Ovary (tissue), 10 donors: ENCODE measurements at places on chromosomes 7 and 10. TPM values are rescaled to one million over a fixed set of nuclear protein-coding genes. Genes with fewer than 3 reads are reported as not detected.

Gene GRID2IP
- 0.40 TPM for total RNA-seq

Gene FERD3L
- not detected for total RNA-seq

Gene ADAM8
- 3.4 TPM for total RNA-seq

Gene SHOC2
- 91.2 TPM for total RNA-seq

Gene STK31
- 0.84 TPM for total RNA-seq

Gene TCF7L2
- total RNA-seq = 21.1 TPM

Gene NRF1
- 30.9 TPM for total RNA-seq

Gene SPDYE16
- 1.7 TPM for total RNA-seq

Gene C7orf25
- total RNA-seq = 7.5 TPM

DNA sequence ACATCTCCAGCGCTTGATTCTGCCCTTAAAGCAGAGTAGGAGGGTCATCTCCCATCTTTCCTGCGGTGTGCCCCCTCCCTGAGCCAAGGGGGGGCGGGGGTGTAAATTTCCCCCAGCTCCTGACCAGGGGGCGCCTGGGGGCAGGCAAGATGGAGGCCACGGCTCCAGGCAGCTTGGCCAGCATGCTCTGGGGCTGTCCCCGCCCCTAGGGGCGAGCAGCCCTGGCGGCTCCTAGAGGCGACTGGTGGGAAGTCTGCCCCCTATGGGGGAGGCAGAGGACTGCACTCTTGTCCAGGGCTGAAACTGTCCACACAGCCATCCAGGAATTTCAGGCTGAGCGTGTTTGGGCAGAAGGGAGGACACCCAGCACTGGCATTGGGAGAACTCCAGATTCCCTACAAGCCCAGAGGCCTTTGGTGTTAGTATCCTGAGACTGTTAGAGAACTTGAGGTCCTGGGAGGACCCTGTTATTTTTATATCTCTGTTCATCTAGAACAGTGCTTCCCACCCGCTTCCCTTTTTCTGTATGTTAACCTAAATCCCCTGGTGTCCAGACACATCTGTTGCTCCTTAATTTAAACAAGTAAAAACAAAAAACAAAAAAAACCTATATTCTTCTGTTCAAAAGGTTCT lies 4.6 kb downstream of the STRA8 start:
- no peaks in the 10 kb centered on the region for H3K36me3 ChIP-seq
- no peaks in the 10 kb centered on the region for H3K27me3 ChIP-seq
- H3K27ac ChIP-seq = no peak overlapping the region
- H3K4me1 ChIP-seq = no peaks in the 10 kb centered on the region
- no peak for DNase-seq
- no peak overlapping the region for H3K4me3 ChIP-seq

GRCh38 chr7:128791972-128792327 lies 182 bp downstream of the CCDC136 start:
- no peaks in the 10 kb centered on the region for H3K36me3 ChIP-seq
- H3K27ac ChIP-seq = no peak overlapping the region
- DNase-seq = no peak
- H3K4me1 ChIP-seq = peaks cover 4% of the 10 kb centered on the region
- H3K4me3 ChIP-seq = peak overlapping the region; percentile 70

DNA sequence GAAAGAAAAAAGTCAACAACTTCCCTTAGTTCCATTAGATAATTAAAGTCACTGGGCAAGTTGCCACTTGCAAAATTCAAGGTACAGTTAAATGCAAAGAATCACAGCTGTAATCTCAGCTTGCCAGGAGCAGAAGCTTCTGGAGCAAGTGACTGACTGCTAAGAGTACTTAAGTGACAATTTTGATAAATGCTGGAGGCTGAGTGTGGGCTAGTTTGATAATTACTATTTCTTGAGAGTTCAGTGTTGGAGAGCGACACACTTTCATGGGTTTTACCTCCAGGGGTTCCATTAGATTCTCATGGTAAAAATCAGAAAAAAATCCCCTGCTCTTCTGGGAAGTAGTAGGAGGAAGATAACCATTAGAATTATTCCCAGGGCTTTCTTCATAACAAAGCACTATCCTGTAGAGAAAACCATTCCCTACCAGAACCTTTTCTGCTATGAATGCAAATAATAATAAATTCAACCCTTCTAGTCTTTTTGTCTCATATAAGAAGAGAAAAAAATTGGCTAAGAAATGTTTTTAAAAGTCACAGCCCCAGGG lies 486.3 kb downstream of the POM121L12 start:
- no peak for DNase-seq
- no peaks in the 10 kb centered on the region for H3K36me3 ChIP-seq
- no peak overlapping the region for H3K27ac ChIP-seq

- no peak overlapping the region for H3K27ac ChIP-seq
- no peaks in the 10 kb centered on the region for H3K36me3 ChIP-seq
- no peak for DNase-seq
- H3K4me1 ChIP-seq = peaks cover 3% of the 10 kb centered on the region
- H3K27me3 ChIP-seq = no peaks in the 10 kb centered on the region
Observed at GRCh38 chr10:2933924-2934323, 133.4 kb upstream of the PFKP start.

GRCh38 chr7:732094-732541 lies 5.0 kb upstream of the PRKAR1B start:
- no peaks in the 10 kb centered on the region for H3K27me3 ChIP-seq
- DNase-seq = peak; percentile 30
- no peaks in the 10 kb centered on the region for H3K36me3 ChIP-seq
- no peak overlapping the region for H3K27ac ChIP-seq

DNA sequence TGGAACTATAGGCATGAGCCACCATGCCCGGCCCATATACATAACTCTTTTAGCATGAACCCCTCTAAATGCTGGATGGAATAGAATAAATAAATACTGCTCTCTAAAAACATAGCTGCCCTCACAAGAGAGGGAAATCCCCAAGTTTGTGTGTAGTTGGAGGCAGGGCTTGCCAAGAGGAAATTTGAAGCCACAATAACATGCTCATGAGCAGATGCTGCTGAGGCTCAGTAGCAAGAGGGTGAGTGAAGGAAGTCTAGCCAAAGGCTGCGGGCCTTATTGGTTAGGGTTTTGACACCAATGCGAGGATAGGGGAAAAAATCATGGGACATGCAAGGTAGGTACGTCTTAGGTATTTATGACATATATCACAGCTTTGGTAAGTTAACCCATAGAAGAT lies 17.3 kb downstream of the TPK1 start:
- H3K4me3 ChIP-seq = no peak overlapping the region
- DNase-seq = no peak
- H3K4me1 ChIP-seq = peaks cover 5% of the 10 kb centered on the region
- H3K27me3 ChIP-seq = no peaks in the 10 kb centered on the region

- H3K27me3 ChIP-seq = no peaks in the 10 kb centered on the region
- H3K4me1 ChIP-seq = no peaks in the 10 kb centered on the region
- H3K4me3 ChIP-seq = no peak overlapping the region
- DNase-seq = no peak
Observed at GRCh38 chr7:153454306-153454705, 597.9 kb upstream of the DPP6 start.

- DNase-seq = no peak
- H3K36me3 ChIP-seq = no peaks in the 10 kb centered on the region
- H3K4me3 ChIP-seq = no peak overlapping the region
- no peaks in the 10 kb centered on the region for H3K4me1 ChIP-seq
- no peak overlapping the region for H3K27ac ChIP-seq
Observed at GRCh38 chr7:113521468-113521867, 397.3 kb downstream of the PPP1R3A start.

- H3K27me3 ChIP-seq = no peaks in the 10 kb centered on the region
- H3K27ac ChIP-seq = no peak overlapping the region
- no peaks in the 10 kb centered on the region for H3K36me3 ChIP-seq
- no peaks in the 10 kb centered on the region for H3K4me1 ChIP-seq
Observed at GRCh38 chr7:108118959-108119358, 11.2 kb downstream of the LAMB4 start.

- H3K27me3 ChIP-seq = no peaks in the 10 kb centered on the region
- peak overlapping the region; percentile 89 for H3K27ac ChIP-seq
- no peaks in the 10 kb centered on the region for H3K36me3 ChIP-seq
- H3K4me1 ChIP-seq = peaks cover 28% of the 10 kb centered on the region
- no peak for DNase-seq
Observed at GRCh38 chr10:86960003-86960862, 1.8 kb downstream of the SNCG start.

DNA sequence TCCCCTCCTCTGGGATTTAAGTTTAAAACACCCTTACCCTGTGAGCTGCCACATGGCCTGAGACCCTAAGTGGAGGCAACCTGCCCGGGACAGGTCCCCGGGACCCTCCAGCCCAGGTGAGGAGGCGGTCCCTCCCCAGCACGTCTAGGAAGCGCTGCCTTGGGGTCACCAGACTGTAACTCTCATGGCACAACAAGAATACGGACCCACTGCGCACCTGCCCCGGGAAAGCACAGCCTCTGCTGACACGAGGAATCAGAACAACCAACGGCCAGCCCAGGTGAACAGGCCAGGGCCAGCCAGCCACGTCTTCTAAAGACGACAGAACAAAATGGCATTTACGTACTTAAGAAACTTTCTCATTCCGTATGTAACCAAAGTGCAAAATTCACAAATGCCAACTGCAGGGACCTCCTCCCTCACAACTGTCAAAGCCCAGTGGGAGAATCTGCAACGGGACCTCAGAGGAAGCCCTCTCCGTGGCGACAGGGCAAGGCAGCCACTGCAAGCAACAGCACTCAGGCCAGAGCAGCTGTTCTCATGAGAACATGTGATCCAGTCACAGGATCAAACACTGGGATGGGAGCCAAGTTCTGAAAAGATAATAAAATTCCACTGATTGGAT lies 208.4 kb downstream of the DIP2C start:
- no peak for DNase-seq
- H3K36me3 ChIP-seq = no peaks in the 10 kb centered on the region
- no peak overlapping the region for H3K27ac ChIP-seq
- H3K4me3 ChIP-seq = no peak overlapping the region

GRCh38 chr10:3067118-3067858 lies at the start of gene PFKP:
TSS of gene PFKP (plus strand) at chr10:3067548. CDS start at chr10:3067596, 48 bp downstream.
- peaks cover 9% of the 10 kb centered on the region for H3K4me1 ChIP-seq
- peak within 1 kb of the TSS; percentile 58 for H3K4me3 ChIP-seq

DNA sequence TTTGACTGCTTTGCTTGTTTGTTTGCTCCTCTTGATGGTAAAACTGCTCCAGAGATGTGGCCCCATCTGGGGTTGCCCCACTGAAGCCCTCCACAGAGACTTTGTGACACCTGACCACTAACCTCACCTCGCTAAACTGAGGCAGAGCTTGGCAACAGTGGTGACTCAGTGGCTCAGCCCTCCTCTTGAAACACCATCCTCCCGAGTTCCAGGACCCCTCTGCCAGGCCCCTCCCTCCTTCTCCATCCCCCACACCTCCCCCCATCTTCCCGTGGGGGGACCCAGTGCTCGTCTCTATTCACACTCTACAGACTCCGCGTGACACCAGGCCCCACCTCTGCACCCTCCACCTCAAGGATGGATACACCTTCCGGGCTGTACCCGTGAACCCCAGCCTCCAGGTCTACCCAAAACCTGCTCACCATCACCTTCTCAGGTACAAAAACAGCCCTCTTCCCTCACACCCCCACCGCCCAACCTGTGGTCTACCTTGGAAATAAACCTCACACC lies 19.0 kb upstream of the RET start:
- no peaks in the 10 kb centered on the region for H3K4me1 ChIP-seq
- no peaks in the 10 kb centered on the region for H3K27me3 ChIP-seq
- H3K27ac ChIP-seq = no peak overlapping the region
- no peaks in the 10 kb centered on the region for H3K36me3 ChIP-seq
- DNase-seq = peak; percentile 1

DNA sequence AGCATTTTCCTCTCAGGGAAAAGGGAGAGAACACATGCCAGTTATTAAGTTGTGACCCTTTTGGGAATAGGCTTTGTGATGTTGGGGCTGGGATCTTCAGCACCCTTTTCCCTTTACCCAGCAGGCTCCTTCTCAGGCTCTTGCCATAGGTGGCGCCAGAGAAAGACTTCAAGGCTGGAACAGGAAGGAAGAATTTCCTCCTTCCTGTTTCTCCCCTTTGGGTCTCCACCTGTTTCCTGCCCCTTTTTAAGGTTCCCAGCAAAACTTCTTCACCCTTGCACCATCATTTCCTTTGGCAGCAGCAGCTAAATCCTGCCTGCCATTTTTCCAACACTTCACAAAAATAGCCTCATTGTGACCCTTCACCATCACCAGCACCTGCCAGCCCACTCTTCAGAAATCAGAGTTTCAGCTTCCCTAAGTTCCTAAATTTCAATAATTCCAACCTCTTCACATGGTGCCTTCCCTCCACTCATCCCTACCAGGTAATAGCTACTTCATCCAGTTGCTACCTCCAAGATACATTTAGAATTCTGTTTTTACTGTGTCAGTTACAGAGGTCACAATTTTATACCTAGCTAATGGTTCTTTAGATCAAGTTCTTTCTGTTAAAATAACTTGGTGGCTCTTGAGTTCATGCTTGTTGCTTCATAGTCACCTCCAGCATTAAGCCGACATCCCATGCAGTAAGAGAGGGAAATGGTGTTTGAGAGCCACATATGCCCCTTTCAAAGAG lies 22.4 kb upstream of the FOXK1 start:
- no peaks in the 10 kb centered on the region for H3K36me3 ChIP-seq
- H3K27ac ChIP-seq = no peak overlapping the region
- no peak for DNase-seq

DNA sequence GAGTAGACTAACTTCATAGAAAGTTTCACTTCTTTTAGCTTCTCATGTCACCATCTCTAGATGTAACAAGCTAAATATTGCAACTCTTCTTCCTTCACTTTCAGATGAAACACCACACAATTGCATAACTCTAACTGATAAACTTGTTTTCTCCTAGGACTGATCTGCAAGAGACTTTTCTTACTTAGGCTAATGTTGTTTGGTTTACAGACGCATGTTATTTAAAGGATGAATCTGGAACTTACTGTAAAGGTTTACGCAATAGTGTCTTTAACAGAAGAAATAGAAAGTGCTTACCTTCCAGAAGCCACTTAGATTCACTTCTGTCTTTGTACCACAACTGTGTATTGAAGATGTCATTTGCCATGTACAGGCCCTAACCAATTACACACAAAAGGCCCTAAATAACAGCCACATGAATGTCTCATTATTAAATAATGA lies 22.1 kb upstream of the ZC3HAV1 start:
- H3K4me1 ChIP-seq = no peaks in the 10 kb centered on the region
- H3K27me3 ChIP-seq = no peaks in the 10 kb centered on the region
- no peak overlapping the region for H3K27ac ChIP-seq
- H3K36me3 ChIP-seq = no peaks in the 10 kb centered on the region
- no peak for DNase-seq
- H3K4me3 ChIP-seq = no peak overlapping the region

- no peaks in the 10 kb centered on the region for H3K4me1 ChIP-seq
- no peaks in the 10 kb centered on the region for H3K27me3 ChIP-seq
- DNase-seq = no peak
Observed at GRCh38 chr7:31307972-31308371, 32.6 kb downstream of the NEUROD6 start.

DNA sequence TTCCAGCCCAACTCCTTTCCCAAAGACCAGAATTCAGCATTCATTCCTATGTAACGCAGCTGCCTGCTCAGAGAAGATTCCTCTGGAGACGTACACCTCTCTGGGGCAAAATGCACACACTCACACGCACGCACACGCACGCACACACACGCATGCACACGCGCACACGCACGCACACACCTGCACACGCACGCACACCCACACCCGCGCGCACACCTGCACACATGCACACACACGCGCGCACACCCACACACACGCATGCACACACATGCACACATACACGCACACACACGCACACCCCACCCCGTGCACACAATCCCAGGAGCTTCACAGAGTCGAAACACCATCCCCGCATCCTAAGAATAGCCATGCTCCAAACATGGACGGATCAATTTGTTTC lies 13.0 kb downstream of the MMD2 start:
- no peak overlapping the region for H3K27ac ChIP-seq
- H3K27me3 ChIP-seq = no peaks in the 10 kb centered on the region
- no peaks in the 10 kb centered on the region for H3K4me1 ChIP-seq
- DNase-seq = no peak

- H3K27ac ChIP-seq = no peak overlapping the region
- DNase-seq = no peak
- no peaks in the 10 kb centered on the region for H3K36me3 ChIP-seq
Observed at GRCh38 chr10:61232780-61233179, 220.4 kb downstream of the TMEM26 start.
